ELR (cell line): ENCODE measurements at places on chromosomes 3 and 15.

- DNase-seq: peak; percentile 14
Observed at GRCh38 chr15:96849271-96849900, 518.9 kb downstream of the NR2F2 start.

DNA sequence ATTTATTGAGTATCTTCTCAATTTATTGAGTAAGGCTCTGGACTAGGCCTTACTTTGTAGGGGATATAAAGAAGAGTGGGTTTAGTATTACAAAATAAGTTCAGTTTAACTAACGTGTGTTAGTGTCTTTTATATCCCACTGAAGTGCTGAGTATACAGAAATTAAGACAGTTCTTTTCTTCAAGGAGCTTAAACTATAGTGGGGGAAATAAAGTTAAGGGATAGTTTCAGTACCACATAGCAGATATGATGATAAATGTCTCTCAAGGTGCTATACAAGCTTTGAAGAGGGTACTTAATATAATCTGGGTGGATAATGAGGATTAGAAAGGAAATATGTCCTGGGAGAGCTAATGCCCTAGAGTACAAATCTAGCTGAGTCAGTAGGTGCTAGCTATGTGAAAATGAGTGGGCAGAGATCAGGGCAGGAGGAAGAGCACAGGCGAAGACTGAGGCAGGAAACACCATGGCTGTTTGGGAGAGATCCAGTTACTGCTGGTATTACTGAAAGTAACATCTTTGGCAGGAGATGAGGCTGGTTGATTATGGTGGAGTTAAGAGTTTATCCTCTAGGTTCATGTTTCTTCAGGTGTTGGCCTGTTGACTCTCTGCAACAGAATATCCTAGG, 46.0 kb downstream of the TEX9 start:
- DNase-seq: no peak

DNA sequence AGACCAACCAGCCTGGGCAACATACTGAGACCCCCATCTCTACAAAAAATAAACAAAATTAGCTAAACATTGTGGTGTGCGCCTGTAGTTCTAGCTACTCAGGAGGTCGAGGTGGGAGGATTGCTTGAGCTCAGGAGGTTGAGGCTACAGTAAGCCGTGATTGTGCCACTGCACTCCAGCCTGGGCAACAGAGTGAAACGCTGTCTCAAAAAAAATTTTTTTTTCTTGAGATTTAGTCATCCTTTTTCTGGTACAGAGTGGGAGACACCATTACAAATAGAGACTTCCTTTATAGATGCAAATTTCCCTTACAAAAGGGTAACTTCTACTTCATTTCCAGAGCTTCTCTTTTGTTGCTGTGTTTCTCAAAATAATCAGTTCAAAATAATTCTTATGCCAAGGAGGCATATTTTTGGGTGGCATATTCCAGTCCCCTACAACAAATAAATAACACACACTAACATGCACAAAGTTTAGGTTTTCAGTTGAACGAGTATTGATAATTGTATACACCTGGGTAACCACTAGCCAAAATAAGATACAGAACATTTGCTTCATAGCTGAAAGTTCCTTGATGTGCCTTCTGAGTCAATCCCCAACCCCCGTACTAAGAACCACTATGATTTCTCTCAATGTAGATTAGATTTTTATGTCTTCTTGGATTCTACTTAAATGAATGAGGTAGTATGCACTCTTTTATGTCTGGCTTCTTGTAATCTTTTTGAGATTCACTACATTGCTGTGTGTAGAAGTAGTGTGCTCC, 248.9 kb upstream of the PROK2 start:
- DNase-seq: no peak

- no peak for DNase-seq
Observed at GRCh38 chr15:48282216-48282615, 49.0 kb upstream of the DUT start.

- DNase-seq: peak; percentile 20
Observed at GRCh38 chr3:123656691-123657090, 71.8 kb upstream of the HACD2 start.

DNA sequence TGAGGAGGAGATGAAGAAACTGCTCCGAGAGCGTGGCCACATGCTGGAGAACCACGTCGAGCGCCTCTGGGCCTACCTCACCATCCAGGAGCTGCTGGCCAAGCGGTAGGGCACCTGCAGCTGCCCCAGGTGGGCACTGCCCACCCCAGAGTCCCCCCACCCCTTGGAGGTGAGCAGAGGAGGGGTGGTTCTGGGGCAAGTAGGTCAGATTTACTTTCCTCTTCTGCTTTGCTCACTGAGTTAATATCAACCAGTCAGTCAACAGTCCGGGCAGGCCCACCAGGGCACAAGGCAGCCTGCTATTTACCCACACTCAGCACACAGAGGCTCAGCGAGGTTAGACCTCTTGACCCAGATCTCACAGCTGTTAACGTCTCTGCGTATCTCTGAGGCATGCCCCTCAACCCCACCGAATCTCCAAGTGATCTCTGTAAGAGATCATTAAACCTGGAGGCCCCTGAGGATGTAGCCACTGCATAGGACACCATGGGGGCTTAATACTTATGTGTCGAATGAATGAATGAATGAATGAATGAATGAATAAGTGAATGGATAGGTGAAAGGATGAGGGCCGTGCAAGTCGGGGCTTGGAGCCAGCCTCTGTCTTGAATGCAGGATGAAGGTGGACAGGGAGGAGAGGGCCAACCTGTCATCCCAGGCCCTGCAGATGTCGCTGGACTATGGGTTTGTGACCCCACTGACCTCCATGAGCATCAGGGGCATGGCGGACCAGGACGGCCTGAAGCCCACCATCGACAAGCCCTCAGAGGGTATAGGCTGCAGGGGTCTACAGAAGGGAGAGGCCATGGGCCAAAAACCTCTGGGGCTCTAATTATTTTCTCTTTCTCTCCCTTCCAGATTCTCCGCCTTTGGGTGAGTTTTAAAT, 8.0 kb upstream of the ITIH3 start:
- no peak for DNase-seq

DNA sequence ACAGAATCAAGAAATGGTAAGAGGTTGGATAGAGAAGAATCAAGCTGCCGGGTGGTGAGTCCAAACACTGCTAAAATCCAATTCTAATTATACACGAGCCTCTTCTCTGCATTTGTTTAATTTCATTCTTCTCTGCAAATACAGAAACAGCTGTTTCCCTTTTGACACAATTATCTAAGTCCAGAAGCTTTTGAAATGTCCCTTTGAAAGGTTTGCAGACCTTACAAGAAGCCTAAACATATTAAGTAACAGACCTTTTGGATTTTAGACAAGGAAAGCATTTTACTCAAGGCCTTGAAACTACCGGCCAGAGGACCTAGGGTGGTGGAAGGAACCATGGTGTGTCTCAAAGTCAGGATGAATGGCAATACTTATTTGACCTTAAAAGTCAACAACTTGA, 403.8 kb upstream of the ADAMTS9 start:
- no peak for DNase-seq

- peak; percentile 62 for DNase-seq
Observed at GRCh38 chr15:90087454-90088154, 14.7 kb downstream of the IDH2 start.

DNA sequence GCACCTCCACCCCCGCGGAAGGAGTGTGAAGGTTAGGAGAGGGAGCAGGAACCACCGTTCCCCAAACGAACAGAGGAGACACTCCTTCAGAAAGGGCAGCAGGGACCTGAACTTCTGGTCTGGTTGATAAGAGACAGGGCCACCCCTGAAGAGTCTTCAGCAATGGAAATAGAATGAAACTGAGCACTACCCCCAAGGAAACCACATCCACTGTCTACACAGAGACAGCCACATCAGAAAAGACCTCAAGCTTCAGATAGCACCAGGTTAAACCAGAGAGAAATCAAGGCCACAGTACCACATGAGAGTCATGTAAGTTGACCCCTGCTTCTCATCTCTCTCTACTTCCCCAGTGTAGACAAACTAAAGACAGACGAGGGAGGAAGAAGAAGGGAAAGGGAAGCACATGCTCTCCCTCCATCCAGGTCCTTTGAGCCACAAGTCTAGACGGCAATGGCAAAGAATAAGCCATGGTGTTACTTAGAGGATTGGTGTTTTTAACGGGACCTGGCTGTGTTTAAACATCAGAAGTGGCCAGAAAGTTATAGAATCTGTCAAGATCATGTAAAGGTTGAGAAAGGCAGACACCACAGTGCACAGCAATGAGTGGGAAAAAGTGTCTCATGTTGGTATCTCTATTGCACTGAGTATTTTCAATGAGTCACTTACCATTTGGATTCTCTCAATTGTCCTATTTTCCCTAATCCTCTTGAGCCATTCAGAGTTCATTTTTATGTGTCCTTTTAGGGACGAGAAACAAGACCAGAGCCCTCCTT, 31.4 kb upstream of the CTNNB1 start:
- DNase-seq: no peak
